ENCODE measurements at places on chromosomes 13 and 19.

- DNase-seq, result no peak
Measured at GRCh38 chr13:93927431-93927830, 552.1 kb downstream of the DCT start.

DNA sequence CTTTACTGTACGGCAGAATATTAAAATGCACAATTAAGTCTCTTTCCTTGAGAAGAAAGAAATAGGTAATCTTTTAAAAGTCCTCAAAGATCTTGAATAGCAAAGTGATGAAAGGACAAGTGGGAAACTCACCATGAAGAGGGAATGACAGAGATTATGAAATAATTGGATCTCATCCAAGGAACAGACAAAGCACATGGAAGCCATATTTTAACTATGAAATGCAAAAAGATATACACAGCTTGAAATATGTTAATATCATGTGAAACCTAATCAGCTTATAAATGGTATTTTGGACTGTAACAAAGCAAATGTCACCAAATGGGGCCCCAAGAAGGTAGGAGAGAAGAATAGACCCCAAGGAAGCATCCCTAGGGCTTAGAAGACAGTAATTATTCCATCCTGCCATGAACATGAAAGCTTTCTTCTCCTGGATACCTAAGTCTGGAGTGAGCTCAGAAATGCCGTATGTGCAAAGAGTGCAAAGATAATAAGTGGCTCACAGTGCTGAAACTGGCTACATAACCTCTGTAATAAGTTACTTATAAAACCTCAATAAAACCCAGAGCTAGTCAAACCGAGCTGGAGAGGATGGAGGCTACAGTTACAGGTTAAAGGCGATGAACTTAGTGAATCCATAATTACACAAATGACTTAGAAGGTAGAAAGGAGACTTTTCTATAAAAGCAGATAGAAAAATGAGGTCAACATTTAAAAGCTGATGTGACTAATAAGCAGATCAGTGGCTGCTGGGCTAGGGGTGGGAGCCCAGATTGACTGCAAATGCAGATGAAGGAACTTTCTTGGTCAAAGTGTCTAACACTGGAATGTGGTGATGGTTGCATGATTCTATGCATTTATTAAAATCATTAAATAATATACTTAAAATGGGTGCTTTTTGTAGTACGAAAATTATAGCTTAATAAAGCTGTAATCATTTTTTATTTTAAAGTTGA lies 34.4 kb downstream of the DCLK1 start:
- DNase-seq, result no peak

DNA sequence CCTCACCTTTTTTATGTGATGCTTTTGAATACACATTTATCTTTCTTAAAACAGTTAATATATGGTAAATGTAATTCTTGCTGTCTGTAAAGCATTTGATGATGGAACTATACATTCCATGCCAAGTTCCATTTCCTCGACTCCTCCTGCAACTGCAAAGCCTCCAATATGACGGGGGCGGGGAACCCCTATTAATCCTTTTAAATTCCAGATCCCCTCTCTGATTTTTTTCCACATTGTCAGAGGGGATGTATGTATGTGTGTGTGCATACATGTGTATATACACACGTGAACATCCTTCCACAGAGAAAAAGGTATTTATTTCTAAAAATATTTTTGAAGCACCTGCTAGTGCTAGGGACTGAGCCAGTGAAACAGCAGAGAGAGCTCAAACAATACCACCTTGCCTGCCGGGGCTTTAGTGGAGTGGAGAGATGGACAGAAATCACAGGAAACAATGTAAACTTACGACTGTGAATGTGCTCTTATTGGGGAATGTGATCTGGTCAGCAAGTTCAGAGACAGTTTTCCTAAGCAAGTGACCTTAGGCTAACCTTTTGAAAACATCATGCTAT lies 25.3 kb upstream of the MAB21L1 start:
- DNase-seq, result no peak

- DNase-seq, result no peak
Measured at GRCh38 chr13:93147298-93147645, 79.3 kb upstream of the GPC6 start.

DNA sequence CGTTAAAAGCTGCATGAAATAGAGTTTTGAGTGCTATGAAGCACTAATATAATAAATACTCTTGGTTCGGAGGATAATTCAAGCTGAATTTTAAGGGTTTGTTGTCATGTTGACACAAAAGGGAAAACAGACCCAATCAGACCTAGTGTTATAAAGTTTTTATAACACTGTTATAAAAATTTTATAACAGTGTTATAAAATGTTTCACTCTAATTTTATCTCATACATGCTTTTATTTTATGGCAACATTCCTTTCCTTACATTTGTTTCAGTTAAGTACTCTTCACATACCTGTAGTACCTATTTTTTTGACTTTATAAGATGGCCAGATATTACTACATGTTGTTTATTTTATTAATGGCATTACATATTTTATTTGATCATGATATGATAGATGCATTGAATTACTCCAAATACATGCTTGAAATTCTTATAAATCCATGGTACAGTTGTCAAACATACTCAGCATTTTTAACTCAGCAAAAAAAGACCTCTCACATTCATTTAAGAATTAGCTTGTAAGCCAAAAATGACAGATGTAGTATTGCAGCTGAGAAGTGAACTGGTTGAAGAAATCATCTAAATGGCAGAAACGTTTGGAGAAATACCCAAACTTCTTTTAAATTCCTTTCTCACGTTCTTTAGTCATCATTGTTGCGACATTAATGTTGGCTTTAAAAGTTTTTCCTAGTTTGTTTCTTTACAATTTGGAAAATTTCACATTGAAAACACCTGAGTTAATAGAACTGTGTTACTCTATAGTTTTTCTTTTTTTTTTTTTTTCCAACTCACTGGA lies 104.5 kb downstream of the PIBF1 start:
- DNase-seq, result no peak

Measured in germinal center (tissue), 1 donor.